Fibroblast of lung (primary cell): ENCODE measurements at places on chromosomes 2 and 18. TPM values are rescaled to one million over a fixed set of nuclear protein-coding genes. Genes with fewer than 3 reads are reported as not detected.

CROCC2 gene
- polyA plus RNA-seq: 0.02 and 0.12 TPM in 2 replicates

- no peaks in the 10 kb centered on the region for H3K27me3 ChIP-seq
- H3K36me3 ChIP-seq: no peaks in the 10 kb centered on the region
- no peaks in the 10 kb centered on the region for H3K4me1 ChIP-seq
- H3K4me3 ChIP-seq: no peak overlapping the region
Measured at GRCh38 chr2:106963156-106963555, 77.2 kb upstream of the ST6GAL2 start.

- H3K27me3 ChIP-seq: no peaks in the 10 kb centered on the region
- DNase-seq: no peak
- no peaks in the 10 kb centered on the region for H3K36me3 ChIP-seq
Measured at GRCh38 chr2:24785671-24786321, 7.4 kb downstream of the PTRHD1 start.

DNA sequence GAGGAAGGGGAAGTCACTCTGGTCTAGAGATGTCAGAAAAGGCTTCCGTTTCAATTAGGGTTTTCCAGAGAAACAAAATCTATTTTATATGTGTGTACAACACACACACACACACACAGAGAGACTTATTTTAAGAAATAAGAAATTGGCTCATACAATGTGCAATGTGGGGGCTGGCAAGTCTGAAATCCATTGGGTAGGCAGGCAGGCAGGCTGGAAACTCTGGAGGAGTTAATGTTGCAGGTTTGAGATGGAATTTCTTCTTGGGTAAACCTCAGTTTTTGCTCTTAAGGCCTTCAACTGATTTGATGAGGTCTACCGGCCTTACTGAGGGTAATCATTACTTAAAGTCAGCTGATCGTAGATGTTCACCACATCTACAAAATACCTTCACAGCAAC is 62.6 kb downstream of the MDH1 start:
- H3K27me3 ChIP-seq: no peaks in the 10 kb centered on the region
- no peak overlapping the region for H3K27ac ChIP-seq
- DNase-seq: no peak
- H3K4me3 ChIP-seq: no peak overlapping the region
- no peaks in the 10 kb centered on the region for H3K4me1 ChIP-seq
- H3K36me3 ChIP-seq: no peaks in the 10 kb centered on the region

RAB6C gene
- 0.05 and 0.10 TPM in 2 replicates for polyA plus RNA-seq

- peak; percentile 71 for DNase-seq
- H3K4me3 ChIP-seq: peak within 1 kb of the TSS; percentile 80
- no peaks in the 10 kb centered on the region for H3K27me3 ChIP-seq
- no peaks in the 10 kb centered on the region for H3K36me3 ChIP-seq
- H3K27ac ChIP-seq: peak within 1 kb of the TSS; percentile 75
Measured at GRCh38 chr2:229270551-229271410, at the start of gene PID1. TSS of gene PID1 (minus strand) at chr2:229271287. CDS start at chr2:229271043, 244 bp downstream.

DNA sequence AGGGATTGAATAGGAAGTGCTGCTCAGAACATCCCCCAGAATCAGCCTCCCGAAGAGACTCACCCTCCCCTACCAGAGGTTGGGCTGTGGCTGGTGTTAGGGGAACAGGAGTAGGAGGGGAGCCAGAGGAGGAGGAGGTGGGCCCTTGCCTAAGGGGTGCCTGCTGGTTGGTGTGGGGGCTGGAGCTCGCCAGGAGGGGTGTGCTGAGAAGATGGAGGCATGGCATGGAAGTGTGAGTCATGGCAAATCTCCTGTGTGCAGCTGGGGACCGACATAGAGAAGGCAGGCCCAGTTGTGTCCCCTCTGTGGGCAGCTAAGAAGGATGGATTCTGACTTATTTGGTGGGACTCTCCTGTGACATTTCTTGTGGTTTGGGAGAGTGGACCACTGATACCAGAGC is 73.7 kb downstream of the DGKD start:
- H3K27ac ChIP-seq: no peak overlapping the region
- peaks cover under 1% of the 10 kb centered on the region for H3K36me3 ChIP-seq
- no peak for DNase-seq
- H3K4me3 ChIP-seq: no peak overlapping the region
- H3K27me3 ChIP-seq: no peaks in the 10 kb centered on the region

- DNase-seq: no peak
- no peak overlapping the region for H3K27ac ChIP-seq
- H3K27me3 ChIP-seq: peaks cover 3% of the 10 kb centered on the region
- H3K4me1 ChIP-seq: no peaks in the 10 kb centered on the region
Measured at GRCh38 chr2:231467016-231467545, 2.8 kb upstream of the NCL start.

GRCh38 chr18:42041793-42042192 is 86.8 kb downstream of the PIK3C3 start:
- H3K36me3 ChIP-seq: peaks cover 2% of the 10 kb centered on the region
- H3K27me3 ChIP-seq: no peaks in the 10 kb centered on the region
- peaks cover 4% of the 10 kb centered on the region for H3K4me1 ChIP-seq
- DNase-seq: no peak
- no peak overlapping the region for H3K4me3 ChIP-seq
- H3K27ac ChIP-seq: no peak overlapping the region

GRCh38 chr2:38466876-38467767 is 90.0 kb upstream of the ATL2 start:
- H3K27ac ChIP-seq: no peak overlapping the region
- H3K27me3 ChIP-seq: peaks cover 7% of the 10 kb centered on the region
- no peaks in the 10 kb centered on the region for H3K4me1 ChIP-seq
- DNase-seq: peak; percentile 7
- no peak overlapping the region for H3K4me3 ChIP-seq

- H3K27me3 ChIP-seq: no peaks in the 10 kb centered on the region
- H3K4me1 ChIP-seq: no peaks in the 10 kb centered on the region
- DNase-seq: no peak
- H3K36me3 ChIP-seq: no peaks in the 10 kb centered on the region
- H3K27ac ChIP-seq: no peak overlapping the region
Measured at GRCh38 chr2:61718965-61719364, 134.9 kb downstream of the FAM161A start.

DNA sequence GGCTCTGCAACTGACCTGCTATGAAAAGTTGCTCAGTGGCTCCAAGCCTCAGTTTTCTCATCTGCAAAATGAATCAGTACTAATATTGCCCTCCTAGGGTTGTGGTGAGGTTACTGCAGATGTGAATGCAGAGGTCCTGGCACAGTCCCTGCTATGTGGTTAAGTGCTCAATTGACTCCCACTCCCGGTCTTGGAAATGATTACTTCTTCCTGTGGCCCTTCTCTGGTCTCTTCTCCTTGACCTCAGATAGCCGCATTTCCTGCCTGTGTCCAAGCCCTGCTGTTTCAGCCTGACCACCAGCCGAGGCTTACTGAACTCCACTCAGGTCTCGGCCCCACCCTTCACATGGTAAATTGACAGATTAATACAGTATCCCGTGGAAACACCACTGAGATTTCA is 26.3 kb downstream of the CNGA3 start:
- peaks cover 6% of the 10 kb centered on the region for H3K27me3 ChIP-seq
- no peaks in the 10 kb centered on the region for H3K4me1 ChIP-seq
- no peak overlapping the region for H3K27ac ChIP-seq
- H3K4me3 ChIP-seq: no peak overlapping the region
- H3K36me3 ChIP-seq: no peaks in the 10 kb centered on the region

GRCh38 chr2:128370468-128371247 is 52.0 kb upstream of the HS6ST1 start:
- peaks cover 17% of the 10 kb centered on the region for H3K4me1 ChIP-seq
- H3K4me3 ChIP-seq: no peak overlapping the region
- DNase-seq: no peak
- H3K27me3 ChIP-seq: no peaks in the 10 kb centered on the region
- H3K36me3 ChIP-seq: no peaks in the 10 kb centered on the region

BOK gene
- 14.8 and 21.2 TPM in 2 replicates for polyA plus RNA-seq

CIB4 gene
- polyA plus RNA-seq: not detected in 2 replicates

CRYGD gene
- not detected in 2 replicates for polyA plus RNA-seq

DNA sequence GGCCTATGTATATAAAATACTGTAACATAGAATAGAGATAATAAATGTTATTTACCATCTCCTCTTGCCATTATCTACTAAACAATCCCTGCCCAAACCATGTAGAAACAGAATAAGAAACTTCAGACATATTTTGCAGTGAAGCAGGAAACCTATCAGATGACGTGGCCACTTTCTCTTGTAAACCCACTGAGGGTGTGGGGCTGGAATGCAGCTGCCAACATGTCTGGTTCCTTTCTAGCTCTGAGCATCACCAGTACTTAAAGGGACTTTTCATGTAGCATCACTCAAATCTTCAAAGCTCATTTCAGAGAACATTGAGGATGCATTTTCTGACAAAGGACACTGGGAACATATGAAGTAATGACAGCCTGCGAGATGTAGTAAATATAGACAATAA is 251.8 kb downstream of the LPIN1 start:
- no peak overlapping the region for H3K27ac ChIP-seq
- H3K36me3 ChIP-seq: no peaks in the 10 kb centered on the region
- H3K4me1 ChIP-seq: no peaks in the 10 kb centered on the region
- H3K4me3 ChIP-seq: no peak overlapping the region
- peak; percentile 79 for DNase-seq

SLC5A7 gene
- polyA plus RNA-seq: not detected in 2 replicates

GRCh38 chr2:121212661-121213325 is 72.2 kb downstream of the TFCP2L1 start:
- H3K27ac ChIP-seq: no peak overlapping the region
- no peaks in the 10 kb centered on the region for H3K36me3 ChIP-seq
- H3K27me3 ChIP-seq: no peaks in the 10 kb centered on the region
- H3K4me3 ChIP-seq: no peak overlapping the region
- no peaks in the 10 kb centered on the region for H3K4me1 ChIP-seq
- DNase-seq: no peak

GRCh38 chr18:76233406-76233805 is 261.6 kb downstream of the ZNF516 start:
- no peak for DNase-seq
- H3K27me3 ChIP-seq: no peaks in the 10 kb centered on the region
- no peak overlapping the region for H3K27ac ChIP-seq
- H3K36me3 ChIP-seq: no peaks in the 10 kb centered on the region
- no peaks in the 10 kb centered on the region for H3K4me1 ChIP-seq

GRCh38 chr2:2922156-2922555 is 455.5 kb downstream of the EIPR1 start:
- no peaks in the 10 kb centered on the region for H3K36me3 ChIP-seq
- no peaks in the 10 kb centered on the region for H3K4me1 ChIP-seq
- no peak for DNase-seq
- no peaks in the 10 kb centered on the region for H3K27me3 ChIP-seq
- H3K4me3 ChIP-seq: no peak overlapping the region

GRCh38 chr2:365367-366275 is 77.7 kb upstream of the ALKAL2 start:
- H3K27ac ChIP-seq: no peak overlapping the region
- H3K36me3 ChIP-seq: no peaks in the 10 kb centered on the region
- DNase-seq: no peak
- H3K4me1 ChIP-seq: no peaks in the 10 kb centered on the region

GRCh38 chr2:216696321-216696720 is 972 bp upstream of the IGFBP5 start:
- no peaks in the 10 kb centered on the region for H3K36me3 ChIP-seq
- no peaks in the 10 kb centered on the region for H3K27me3 ChIP-seq
- H3K4me1 ChIP-seq: peaks cover 14% of the 10 kb centered on the region
- no peak overlapping the region for H3K27ac ChIP-seq

DNA sequence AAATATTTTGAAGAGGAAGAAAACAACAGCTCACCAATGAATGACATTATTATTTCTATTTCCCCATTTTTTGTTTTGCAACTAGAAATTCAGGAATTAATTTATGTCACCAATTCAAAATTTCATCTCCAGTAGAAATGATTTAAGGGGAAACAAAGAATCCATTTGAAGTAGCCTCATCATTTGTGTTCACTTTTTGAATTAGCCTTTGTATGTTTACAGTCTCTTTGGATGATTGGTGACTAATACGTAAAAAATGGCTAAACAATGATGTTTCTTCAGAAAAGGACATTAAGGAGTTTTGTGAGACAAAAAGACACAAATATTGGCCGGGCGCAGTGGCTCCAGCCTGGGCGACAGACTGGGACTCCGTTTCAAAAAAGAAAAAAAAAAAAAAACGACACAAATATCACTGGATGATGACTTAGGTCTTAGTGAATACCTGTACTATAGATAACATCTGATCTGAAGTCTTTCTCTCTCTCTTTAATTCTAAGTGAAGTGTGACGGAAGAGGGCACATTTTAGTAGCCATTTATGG is 313.2 kb downstream of the PIK3C3 start:
- peak; percentile 2 for DNase-seq
- H3K4me1 ChIP-seq: no peaks in the 10 kb centered on the region
- H3K4me3 ChIP-seq: no peak overlapping the region
- no peak overlapping the region for H3K27ac ChIP-seq
- H3K27me3 ChIP-seq: no peaks in the 10 kb centered on the region

- H3K27me3 ChIP-seq: no peaks in the 10 kb centered on the region
- H3K4me1 ChIP-seq: no peaks in the 10 kb centered on the region
- no peak overlapping the region for H3K4me3 ChIP-seq
- no peak for DNase-seq
- no peak overlapping the region for H3K27ac ChIP-seq
- no peaks in the 10 kb centered on the region for H3K36me3 ChIP-seq
Measured at GRCh38 chr2:178331474-178332432, 119.2 kb downstream of the PRKRA start.

STK17B gene
- 23.9 and 39.0 TPM in 2 replicates for polyA plus RNA-seq

STPG4 gene
- 0.05 TPM in 1 of 2 replicates, not detected in the other for polyA plus RNA-seq

ZAP70 gene
- polyA plus RNA-seq: 0.10 TPM in 1 of 2 replicates, not detected in the other

GAREM1 gene
- 0.92 and 2.6 TPM in 2 replicates for polyA plus RNA-seq

- H3K4me3 ChIP-seq: no peak overlapping the region
- no peaks in the 10 kb centered on the region for H3K27me3 ChIP-seq
- H3K27ac ChIP-seq: no peak overlapping the region
- peak; percentile 4 for DNase-seq
- H3K36me3 ChIP-seq: no peaks in the 10 kb centered on the region
Measured at GRCh38 chr2:135617501-135618015, 86.3 kb downstream of the R3HDM1 start.

GRCh38 chr2:120720746-120721375 is 14.8 kb upstream of the GLI2 start:
- H3K4me1 ChIP-seq: peaks cover 11% of the 10 kb centered on the region
- H3K27me3 ChIP-seq: no peaks in the 10 kb centered on the region
- H3K27ac ChIP-seq: no peak overlapping the region
- H3K36me3 ChIP-seq: no peaks in the 10 kb centered on the region
- no peak overlapping the region for H3K4me3 ChIP-seq
- DNase-seq: no peak

DNA sequence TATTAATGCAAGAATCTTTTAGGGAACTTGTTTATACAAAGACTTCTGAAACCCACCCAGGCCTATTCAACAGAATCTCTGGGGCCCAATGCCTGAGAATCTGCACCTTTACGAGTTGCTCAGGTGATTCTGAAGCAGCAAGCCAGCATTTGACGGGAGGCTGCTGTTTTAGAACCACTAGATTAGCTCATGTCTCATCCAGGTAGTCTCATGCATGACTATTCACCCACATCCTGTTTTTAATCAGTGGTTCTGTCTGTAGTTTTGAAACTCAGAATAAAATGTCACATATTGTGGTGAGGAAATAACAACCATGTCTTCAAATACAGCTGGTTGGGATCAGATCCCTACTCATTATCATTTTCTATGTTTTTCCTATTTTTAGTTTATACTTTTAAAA is 39.5 kb downstream of the CYTIP start:
- no peak overlapping the region for H3K4me3 ChIP-seq
- no peaks in the 10 kb centered on the region for H3K36me3 ChIP-seq
- no peaks in the 10 kb centered on the region for H3K4me1 ChIP-seq
- DNase-seq: peak; percentile 17
- no peaks in the 10 kb centered on the region for H3K27me3 ChIP-seq
- H3K27ac ChIP-seq: no peak overlapping the region
